NCI-H1436 treated with DMSO at 0.1 percent for 48 hours (cell line): ENCODE measurements at places on chromosomes 16 and 17.

- no peak for DNase-seq
Measured at GRCh38 chr16:7086822-7087616, 245.6 kb upstream of the RBFOX1 start.

GRCh38 chr16:7550096-7550495, 217.5 kb downstream of the RBFOX1 start:
- no peak for DNase-seq

GRCh38 chr16:47310792-47311211, 150.1 kb downstream of the ITFG1 start:
- DNase-seq, result no peak

GRCh38 chr16:70428178-70428998, 10.5 kb downstream of the ST3GAL2 start:
- DNase-seq, result no peak

GRCh38 chr17:62898239-62898864, 67.7 kb upstream of the TANC2 start:
- no peak for DNase-seq

DNA sequence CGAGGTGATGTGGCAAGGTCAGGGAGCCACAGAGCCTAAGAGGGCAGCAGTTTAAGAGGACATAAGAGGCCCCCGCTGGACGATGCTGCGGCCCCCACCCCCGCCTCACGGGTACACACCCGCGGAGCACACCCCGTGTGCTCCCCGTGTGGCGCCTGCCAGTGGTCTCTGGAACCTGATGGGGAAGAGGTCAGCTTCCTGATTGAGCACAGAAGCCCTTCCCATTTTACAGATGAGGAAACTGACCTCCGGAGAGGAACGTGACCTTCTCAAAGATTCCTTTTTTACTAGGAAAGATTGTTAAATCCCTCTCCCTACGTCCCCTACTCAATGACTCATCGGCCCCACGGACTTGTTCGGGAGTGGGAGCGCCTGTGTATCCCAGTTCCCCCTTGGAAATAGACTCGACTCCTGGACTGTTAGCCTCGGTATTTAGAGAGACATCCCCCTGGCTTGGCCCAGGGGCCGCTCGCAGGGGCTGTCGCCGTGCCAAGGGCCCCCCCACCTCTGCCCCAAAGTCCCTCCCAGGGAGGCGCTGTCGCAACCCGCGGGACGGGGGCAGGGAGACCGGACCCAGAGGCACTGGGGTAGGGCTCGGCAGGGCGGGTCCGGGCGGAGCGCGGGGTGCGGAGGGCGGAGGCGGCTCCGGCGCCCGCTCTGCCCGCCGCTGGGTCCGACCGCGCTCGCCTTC, at the start of gene ABCC3:
Gene ABCC3 (plus strand): TSS at position 658 of the 691 bp plus-strand sequence. CDS start 56 bp downstream, outside the sequence.
- DNase-seq, result no peak

- no peak for DNase-seq
Measured at GRCh38 chr16:84985079-84986065, 26.0 kb downstream of the ZDHHC7 start.

GRCh38 chr16:80231888-80232287, 308.9 kb upstream of the DYNLRB2 start:
- no peak for DNase-seq

DNA sequence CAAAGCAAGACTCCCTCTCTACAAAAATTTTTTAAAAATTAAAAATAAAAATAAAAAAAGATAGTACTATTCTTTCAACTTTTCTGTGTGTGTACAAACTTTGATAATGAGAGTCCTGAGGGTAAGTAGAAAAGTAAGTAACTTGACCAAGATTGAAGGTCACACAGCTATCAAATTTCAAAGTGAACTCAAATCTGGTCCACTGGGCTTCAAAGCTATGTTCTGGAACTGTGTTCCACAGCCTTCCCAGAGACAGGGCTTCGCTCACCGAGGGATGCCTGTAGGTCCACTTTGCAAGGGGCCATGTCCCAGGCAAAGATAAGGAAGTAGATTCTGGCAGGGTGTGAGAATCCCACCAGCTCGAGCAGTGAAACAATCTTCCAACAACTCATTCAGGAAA, 56.3 kb upstream of the TNRC6A start:
- no peak for DNase-seq

DNA sequence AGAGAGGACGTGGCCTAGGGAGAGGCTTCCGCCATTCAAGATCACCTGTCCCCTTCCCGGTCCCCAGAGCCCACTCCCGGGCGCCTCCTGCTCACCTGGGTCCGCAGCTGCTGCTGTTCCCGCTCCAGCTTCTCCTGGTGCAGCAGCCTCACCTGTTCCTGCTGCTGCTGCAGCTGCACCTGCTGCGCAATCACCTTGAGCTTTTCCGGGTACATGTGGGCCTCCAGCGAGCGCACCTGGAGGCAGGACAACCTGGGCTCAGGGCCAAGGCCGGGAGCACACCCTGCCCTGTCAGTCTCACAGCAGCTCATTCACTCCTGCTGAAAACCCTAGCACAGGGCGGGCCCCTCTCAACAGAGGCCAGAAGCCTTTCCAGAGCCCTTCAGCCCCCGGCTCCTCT, 12.5 kb downstream of the TFAP4 start:
- peak; percentile 62 for DNase-seq

DNA sequence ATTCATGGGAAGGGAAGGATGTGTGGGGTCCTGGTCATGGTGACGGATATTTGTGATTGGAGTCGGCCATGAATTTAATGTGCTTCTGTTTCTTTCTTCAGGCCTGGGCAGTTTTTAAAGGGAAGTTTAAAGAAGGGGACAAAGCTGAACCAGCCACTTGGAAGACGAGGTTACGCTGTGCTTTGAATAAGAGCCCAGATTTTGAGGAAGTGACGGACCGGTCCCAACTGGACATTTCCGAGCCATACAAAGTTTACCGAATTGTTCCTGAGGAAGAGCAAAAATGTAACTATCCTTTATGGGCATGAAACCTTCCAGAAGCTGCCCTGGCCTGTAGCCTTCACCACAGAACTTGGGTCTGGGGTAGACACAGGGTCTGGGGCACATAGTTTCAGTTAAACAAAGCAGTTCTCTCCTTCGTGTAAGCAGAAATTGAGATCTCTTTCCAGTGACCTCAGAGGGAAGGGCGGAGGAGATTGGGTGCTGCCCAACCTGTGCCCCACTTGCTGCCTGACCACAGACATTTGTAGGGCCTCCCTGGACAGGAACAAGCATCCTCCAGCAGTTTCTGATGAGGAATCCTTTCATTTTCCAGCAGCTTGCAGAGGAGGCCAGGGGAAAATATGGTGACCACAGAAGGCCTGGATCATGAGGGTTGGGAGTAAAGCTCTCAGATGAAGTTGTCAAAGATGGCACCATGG, 10.1 kb downstream of the IRF8 start:
- DNase-seq, result no peak

GRCh38 chr16:56931271-56931891, 561 bp upstream of the HERPUD1 start:
- no peak for DNase-seq

GRCh38 chr17:57940653-57941329, 14.4 kb downstream of the CUEDC1 start:
- peak; percentile 64 for DNase-seq

DNA sequence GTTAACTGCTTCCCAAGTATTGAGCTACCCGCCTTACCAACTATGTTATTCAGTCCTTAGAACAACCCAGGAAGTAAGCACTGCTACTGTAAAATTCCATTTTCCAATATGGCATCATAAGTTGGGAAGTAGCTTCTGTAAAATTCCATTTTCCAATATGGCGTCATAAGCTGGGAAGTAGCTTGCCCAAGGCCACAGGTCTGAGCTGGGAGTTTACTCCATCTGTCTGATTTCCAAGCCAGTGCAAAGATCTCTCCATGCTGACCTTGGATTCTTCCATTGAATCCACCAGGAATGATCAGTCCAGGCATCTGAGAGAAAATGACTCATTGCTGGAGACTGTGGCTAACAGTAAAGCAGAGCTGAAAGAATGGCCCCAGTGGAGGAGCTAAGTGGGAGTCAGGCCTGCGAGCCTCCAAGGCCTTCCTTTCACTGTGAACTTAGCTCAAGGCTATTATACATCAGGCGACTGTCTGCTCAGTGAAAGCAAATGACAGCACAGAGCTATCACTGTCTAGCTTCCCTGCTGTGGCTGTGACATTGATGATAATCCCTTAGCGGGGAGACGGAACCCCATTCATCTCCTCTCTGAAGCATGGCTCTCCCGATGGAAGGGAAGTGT, 430.4 kb downstream of the HAPSTR1 start:
- no peak for DNase-seq

DNA sequence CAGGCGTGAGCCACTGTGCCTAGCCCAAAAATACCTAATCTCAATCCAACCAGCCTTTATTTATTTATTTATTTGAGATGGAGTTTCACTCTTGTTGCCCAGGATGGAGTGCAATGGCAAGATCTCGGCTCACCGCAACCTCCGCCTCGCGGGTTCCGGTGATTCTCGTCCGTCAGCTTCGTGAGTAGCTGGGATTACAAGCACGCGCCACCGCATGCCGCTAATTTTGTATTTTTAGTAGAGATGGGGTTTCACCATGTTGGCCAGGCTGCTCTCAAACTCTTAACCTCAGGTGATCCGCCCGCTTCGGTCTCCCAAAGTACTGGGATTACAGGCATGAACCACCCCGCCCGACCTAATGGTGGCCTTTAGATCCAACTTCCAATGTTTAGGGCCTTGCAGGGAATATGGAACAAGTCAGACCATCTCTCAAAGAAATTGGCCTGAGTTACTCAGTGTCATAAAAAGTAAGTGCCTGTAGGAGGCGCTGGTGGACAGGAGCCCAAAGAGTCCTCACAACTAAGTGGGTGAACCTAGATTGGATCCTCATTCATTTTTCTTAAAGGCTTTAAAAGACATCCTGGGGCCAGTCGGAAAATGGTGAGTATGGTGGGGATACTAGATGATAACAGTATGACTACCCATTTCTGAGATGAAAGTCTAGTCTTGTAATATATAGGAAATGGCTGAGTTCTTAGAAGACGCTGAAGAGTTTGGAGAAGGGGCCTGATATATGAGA, 4.6 kb downstream of the ZSCAN10 start:
- no peak for DNase-seq

DNA sequence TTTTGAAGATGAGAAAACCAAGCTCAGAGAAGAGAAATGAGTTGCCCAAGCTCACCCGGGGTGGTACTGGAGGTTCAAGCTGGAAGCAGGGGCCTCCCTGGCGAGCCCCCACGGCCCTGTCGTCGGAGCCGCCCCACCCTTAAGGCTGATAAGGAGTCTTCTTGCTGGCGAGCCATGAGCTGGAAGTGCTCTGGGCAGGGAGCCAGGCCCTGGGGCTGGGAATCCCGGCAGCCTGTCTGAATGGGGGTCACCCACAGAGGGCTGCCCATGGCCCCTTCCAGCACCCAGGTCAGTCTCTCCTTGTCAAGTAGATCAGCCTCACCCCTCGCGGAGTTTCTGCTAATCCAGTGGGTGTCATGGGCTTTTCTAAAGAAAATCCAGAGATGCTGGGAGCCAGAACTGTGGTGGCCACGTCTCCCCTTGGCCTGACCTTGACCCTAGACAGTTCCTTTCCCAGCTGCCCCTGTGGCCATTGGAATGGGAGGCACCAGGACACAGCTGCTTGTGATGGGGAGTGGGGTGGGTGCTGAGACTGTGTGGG, 1.2 kb upstream of the P2RX1 start:
- no peak for DNase-seq

- no peak for DNase-seq
Measured at GRCh38 chr16:12159028-12159427, 182.5 kb downstream of the SNX29 start.

- no peak for DNase-seq
Measured at GRCh38 chr17:74779948-74780400, 3.8 kb upstream of the NAT9 start.

DNA sequence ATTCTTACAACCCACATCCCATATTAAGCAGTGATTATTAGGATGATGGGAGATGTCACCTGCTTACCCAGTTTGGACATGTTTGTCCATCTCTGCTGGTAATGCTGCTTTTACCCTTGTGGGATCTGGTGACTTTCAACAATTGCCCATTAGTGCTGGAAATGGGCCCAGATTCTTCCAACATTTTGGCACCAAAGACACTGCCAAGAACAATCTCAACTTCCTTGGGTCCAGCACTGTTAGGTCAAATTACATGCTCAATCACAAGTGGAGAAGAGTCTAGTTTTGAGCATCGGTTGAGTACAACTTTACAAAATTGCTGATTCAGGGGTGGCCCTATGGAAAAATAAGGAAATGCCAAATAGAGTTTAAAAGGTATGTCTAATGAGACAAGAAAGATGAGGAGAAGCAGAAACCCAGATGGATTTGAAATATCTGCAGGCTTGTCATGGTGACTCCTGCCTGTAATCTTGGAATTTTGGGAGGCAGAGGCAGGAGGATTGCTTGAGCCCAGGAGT, 13.0 kb upstream of the ZFP3 start:
- DNase-seq, result no peak

GRCh38 chr17:10216213-10216938, 18.0 kb upstream of the GAS7 start:
- no peak for DNase-seq

DNA sequence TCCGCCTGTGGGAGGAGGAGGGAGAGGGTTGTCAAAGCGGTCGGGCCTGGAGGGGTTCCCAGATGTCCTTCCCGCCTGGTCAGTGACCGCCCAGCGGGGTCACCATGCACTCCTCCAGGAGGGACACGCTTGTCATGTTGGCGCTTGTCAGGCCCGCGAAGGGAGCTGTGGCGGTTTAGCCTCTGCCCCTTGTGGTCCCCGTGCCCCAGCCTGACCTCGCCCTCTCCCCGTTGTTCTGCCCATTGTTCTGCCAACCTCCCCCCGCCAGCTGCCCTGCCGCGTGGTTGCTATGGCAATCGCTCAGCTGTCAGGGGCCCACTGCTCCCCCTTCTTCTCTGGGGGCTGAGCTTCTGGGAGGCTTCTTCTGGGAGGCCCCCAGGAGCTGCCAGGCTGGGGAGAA, 146.4 kb upstream of the CIBAR2 start:
- no peak for DNase-seq

- peak; percentile 76 for DNase-seq
Measured at GRCh38 chr17:67374329-67375053, 2.6 kb upstream of the PITPNC1 start.

GRCh38 chr16:51524555-51525373, 373.7 kb upstream of the SALL1 start:
- DNase-seq, result no peak

DNA sequence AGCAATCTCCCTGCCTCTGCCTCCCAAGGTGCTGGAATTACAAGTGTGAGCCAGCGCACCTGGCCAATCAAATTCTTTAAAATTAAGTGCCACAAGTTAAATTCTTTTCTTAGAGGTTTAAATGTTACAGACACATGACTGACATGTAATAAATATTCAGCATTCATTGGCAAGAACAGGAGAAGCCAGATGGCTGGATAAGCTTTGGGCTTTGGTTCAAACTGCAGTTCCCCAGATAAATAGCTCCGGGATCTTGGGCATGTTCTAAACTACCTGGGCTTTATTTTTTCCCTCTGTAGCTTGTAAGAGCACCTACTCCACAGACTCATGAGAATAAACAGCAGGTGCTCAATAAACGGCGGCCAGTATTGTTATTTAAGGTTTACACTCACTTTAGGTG, 34.1 kb downstream of the ABAT start:
- DNase-seq, result no peak

GRCh38 chr16:67430504-67430976, 381 bp upstream of the HSD11B2 start:
- DNase-seq, result no peak

DNA sequence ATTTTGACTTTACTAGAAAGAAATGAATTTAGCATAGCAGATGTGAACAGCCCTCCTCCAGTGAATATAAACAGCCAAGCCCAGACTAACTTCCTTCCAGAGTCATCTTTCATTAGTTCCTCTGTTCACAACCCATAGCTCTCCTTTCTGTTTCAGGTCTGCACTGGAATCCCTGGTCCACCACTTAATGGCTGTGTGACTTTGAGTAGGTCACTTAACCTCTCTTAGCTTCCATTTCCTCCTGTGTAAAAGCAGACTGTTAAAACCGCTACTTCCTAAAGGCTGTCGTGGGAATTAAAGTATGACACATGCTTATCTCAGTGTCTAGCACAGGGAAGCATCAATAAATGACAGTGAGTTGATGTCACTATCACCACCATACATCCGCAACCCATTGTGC, 7.5 kb downstream of the SLC6A4 start:
- no peak for DNase-seq
